ENCODE measurements at places on chromosomes 1 and 21.

DNA sequence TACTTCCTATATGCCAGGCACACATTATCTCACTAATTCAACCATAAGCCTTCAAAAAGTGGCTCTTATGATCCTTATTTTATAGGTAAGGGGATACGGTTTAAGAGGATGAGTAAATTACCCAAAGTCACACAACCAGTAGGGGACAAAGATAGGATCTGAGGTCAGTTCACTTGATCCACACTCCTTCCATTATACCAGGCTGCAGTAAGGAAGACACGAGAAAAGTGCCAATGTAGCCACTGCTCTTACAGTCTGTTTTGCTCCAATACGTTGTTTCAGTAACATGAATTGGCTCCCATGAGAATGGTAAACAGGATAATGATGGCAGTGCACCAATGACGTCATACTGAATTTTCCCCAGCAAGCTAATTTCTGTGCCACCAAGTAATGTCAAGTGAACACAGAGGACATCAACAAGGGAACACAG, 15.4 kb upstream of the GUCA2A start:
- DNase-seq = no peak

DNA sequence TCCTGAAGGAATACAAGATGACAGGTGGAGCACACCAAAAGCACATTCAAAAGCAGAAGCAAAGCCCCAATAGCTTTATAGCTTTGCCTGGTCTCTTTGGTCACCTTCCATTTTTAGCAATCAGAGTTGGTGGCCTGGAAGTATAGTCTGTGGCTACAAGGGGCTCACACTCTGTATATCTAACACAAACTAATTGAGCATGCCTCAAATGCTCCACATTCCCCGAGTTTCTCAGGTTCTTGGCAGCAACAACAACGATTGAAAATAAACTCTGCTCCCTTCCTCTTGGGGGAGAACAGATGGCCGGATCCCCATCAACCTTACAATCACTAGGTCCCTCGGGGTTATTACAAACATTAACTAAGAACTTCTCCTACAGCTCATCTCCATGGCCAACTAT, 24.9 kb upstream of the TADA1 start:
- DNase-seq = peak; percentile 17

- DNase-seq = no peak
Observed at GRCh38 chr1:3864884-3865283, 7.6 kb downstream of the DFFB start.

- DNase-seq = no peak
Observed at GRCh38 chr21:22128671-22129070, 1130.5 kb downstream of the NCAM2 start.

GRCh38 chr1:67700692-67701410, 15.8 kb downstream of the GADD45A start:
- no peak for DNase-seq

- no peak for DNase-seq
Observed at GRCh38 chr1:8706291-8706690, 111.1 kb downstream of the RERE start.

DNA sequence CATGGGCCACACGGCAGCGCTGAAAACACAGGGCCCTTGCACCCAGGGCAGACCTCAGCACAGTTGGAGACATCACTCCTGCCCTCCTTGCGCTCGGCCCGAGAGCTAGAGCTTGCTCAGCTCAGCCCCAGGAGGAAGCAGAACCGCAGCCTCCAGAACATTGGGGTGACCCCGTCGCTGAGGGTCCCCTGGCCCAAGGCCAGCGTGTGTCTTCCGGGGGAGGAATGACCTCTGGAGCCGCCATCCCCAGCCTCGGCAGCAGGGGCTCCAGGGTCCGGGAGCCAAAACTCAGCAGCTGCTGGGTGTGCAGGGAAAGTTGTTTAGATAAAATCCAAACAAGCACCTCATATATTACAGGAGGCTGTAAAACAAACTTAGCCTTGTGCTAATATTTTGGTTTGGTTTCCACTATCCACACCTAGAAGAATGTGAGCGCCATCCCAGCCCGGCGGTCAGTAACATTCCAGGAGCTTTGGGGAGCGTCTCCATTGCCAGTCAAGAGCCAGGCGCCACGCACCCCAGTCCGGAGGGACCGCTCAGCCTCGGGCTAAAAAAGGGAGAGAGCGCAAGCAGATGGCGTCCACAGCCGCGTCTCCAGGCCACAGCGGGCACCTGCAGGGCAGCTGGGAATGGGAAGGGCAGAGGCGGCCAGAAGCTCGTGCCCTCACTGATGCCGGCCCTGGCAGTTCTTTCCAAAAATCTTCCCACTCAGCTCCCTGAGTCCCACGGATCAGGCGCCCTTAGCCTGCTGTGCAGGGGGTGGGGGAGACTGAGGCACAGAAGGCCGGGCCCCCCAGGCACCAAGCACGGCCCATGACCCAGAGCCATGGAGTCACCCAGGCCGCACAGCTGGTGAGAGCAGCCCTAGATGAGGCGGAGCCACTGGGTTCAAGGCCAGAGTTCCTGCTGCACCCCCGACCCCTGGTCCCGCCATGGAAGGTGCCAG, 52.0 kb downstream of the SLX9 start:
- DNase-seq = no peak

- peak; percentile 28 for DNase-seq
Observed at GRCh38 chr1:55893155-55893554, 678.0 kb upstream of the USP24 start.
